ENCODE measurements at places on chromosomes 2 and 18. TPM values are rescaled to one million over a fixed set of nuclear protein-coding genes. Genes with fewer than 3 reads are reported as not detected.

The DSG4 gene
- not detected for total RNA-seq

The ZBTB7C gene
- total RNA-seq, result not detected

The TNFRSF11A gene
- 7.5 TPM for total RNA-seq

The MYO7B gene
- 4.7 TPM for total RNA-seq

The CIB4 gene
- not detected for total RNA-seq

The DSEL gene
- 0.47 TPM for total RNA-seq

The STRADB gene
- 28.9 TPM for total RNA-seq

The PJVK gene
- 2.3 TPM for total RNA-seq

The HOXD4 gene
- not detected for total RNA-seq

The FBLN7 gene
- 1.1 TPM for total RNA-seq

The REG3G gene
- total RNA-seq, result not detected

The MEP1B gene
- not detected for total RNA-seq

The XIRP2 gene
- not detected for total RNA-seq

The HOXD13 gene
- not detected for total RNA-seq

The MYOM1 gene
- total RNA-seq, result 2.7 TPM

The SLC38A11 gene
- total RNA-seq, result not detected

The MALL gene
- not detected for total RNA-seq

The SIX2 gene
- not detected for total RNA-seq

The RGPD3 gene
- total RNA-seq, result not detected

The RIT2 gene
- not detected for total RNA-seq

The SNRNP27 gene
- total RNA-seq, result 46.0 TPM

The TSN gene
- 50.0 TPM for total RNA-seq

The CD302 gene
- total RNA-seq, result 0.62 TPM

The ZNF396 gene
- total RNA-seq, result 2.8 TPM

The GBX2 gene
- not detected for total RNA-seq
